ENCODE measurements at places on chromosomes 7 and 10. TPM values are rescaled to one million over a fixed set of nuclear protein-coding genes. Genes with fewer than 3 reads are reported as not detected.

LRRC17 gene
- not detected for total RNA-seq

DNA sequence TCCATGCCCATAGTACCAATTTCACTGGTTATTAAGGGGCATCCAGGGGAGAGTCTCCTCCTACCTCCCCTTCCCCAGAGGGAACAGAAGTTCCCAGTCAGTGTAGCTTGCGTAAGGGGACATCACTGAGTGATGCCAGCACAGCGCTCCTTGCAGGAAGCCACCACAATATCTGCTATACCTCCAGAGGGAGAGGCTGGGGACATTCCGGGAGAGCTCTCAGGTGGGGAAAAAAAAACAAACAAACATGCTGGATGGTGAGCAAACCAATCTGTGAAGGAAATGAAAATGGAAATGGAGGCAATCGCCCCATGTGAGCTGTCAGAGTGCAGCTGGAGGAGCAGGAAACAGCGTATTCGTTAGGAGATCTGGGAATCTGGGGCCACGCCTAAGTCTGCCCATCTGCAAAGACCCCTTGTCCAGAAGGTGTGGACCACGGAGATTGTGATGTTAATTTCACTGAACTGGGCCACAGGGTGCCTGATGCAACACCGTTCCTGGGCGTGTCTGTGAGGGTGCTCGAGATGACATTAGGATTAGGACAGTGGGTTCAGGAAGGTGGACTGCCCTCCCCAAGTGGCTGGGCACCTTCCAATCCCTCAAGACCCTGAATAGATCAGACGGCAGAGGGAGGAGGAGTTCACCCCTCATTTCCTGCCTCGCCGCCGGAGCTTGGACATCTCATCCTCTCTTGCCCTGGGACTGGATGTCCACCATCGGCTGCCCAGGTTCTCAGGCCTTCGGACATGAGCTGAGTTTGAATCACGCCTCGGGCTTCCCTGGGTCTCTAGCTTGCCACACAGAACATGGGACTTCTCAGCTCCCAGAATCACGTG is 30.5 kb downstream of the GNA12 start:
- peaks cover 8% of the 10 kb centered on the region for H3K36me3 ChIP-seq
- DNase-seq = no peak
- H3K27ac ChIP-seq = no peak overlapping the region
- no peak overlapping the region for H3K4me3 ChIP-seq

GRCh38 chr7:122949186-122949585 is 46.3 kb downstream of the TAS2R16 start:
- H3K36me3 ChIP-seq = no peaks in the 10 kb centered on the region
- no peak overlapping the region for H3K27ac ChIP-seq
- no peaks in the 10 kb centered on the region for H3K4me1 ChIP-seq
- no peaks in the 10 kb centered on the region for H3K27me3 ChIP-seq
- no peak overlapping the region for H3K4me3 ChIP-seq

SNCG gene
- 0.56 TPM for total RNA-seq

GRCh38 chr7:66626331-66626934 is 2.2 kb upstream of the KCTD7 start:
- peaks cover 3% of the 10 kb centered on the region for H3K27me3 ChIP-seq
- H3K4me1 ChIP-seq = peaks cover 26% of the 10 kb centered on the region
- H3K27ac ChIP-seq = no peak overlapping the region
- H3K4me3 ChIP-seq = no peak overlapping the region
- peaks cover 5% of the 10 kb centered on the region for H3K36me3 ChIP-seq

FAM13C gene
- total RNA-seq = not detected
